ENCODE measurements at places on chromosomes 12 and 14. TPM values are rescaled to one million over a fixed set of nuclear protein-coding genes. Genes with fewer than 3 reads are reported as not detected.

The CD4 gene
- not detected for polyA plus RNA-seq

The GPRC5A gene
- polyA plus RNA-seq: not detected

The CABP1 gene
- polyA plus RNA-seq: not detected

The CEP170B gene
- 7.6 TPM for polyA plus RNA-seq

The RASSF3 gene
- polyA plus RNA-seq: 18.9 TPM

The EFS gene
- 0.01 TPM for polyA plus RNA-seq

The GALNT9 gene
- not detected for polyA plus RNA-seq

The CPNE8 gene
- polyA plus RNA-seq: 2.4 TPM

DNA sequence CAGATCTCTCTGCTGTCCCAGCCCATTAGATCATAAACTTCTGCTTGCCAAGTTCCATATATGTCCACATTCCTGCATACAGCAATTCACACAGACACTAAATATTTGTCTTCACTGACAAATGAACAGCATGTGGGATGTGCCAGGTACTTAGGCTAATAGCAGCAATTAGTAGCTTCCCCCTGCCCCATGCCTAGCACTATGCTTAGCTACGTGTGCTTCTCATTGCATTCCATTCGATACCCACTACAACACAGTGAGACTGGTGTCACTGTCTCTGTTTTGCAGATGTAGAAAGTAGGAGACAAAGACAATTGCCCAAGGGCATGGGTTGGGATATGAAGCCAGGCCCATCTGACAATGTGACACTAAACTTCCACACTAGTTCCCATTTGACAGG lies 308.4 kb downstream of the BCL11B start:
- no peaks in the 10 kb centered on the region for H3K27me3 ChIP-seq
- no peaks in the 10 kb centered on the region for H3K36me3 ChIP-seq
- no peaks in the 10 kb centered on the region for H3K4me1 ChIP-seq
- H3K4me3 ChIP-seq: no peak overlapping the region
- no peak overlapping the region for H3K27ac ChIP-seq

DNA sequence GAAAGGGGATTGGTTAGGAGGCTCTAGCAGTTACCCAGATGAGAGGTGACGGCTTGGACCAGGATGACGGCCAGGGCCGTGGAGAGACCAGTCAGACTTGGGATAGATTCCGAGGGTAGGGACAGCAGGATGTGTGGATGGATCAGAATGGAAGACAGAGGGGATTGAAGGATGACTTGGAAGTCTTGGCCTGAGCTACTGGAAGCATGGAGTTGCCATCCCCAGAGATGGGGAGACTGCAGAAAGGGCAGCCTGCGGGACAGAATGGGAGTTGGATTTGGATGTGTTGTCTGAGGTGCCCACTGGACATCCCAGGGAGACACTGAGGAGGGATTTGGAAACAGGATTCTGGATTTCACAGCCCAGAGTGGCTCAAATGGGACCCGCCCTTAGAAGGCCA lies 102.3 kb downstream of the CALM1 start:
- H3K4me3 ChIP-seq: no peak overlapping the region
- peaks cover 3% of the 10 kb centered on the region for H3K4me1 ChIP-seq
- H3K27ac ChIP-seq: no peak overlapping the region

GRCh38 chr12:20368114-20368650 lies at the start of gene PDE3A:
PDE3A (plus strand) TSS chr12:20368537; CDS start chr12:20369285, 748 bp downstream.
- H3K4me3 ChIP-seq: no peak within 1 kb of the TSS
- H3K27me3 ChIP-seq: no peaks in the 10 kb centered on the region
- DNase-seq: no peak
- no peaks in the 10 kb centered on the region for H3K4me1 ChIP-seq

DNA sequence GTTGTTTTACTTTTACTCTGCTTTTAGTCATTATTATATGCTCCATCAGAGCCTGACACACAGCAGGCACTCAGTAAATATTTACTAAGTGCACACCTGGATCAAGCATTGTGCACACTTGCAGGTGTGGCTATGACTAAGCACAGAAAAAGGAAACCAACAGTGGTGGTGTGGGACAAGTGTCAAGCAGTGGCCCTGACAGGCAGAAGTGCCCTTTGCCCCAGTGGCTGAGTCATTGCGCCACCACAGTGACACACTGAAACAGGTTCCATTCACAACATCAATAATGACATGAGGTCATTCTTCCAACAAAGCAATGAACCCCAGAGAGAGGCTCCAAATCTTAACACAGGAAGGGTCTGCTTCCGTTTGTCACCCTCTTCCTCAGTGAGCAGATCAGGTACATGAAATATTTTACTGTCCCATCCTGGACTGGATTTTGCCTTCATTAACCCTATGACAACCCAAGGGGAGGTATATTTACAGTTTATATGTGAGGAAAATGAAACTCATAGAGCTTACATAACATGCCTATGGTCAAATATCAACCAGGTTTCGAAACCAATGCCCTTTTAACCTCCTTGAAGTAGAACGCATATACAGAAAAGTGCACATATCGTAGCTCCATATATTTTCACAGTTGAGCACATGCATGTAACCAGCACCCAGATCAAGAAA lies 82.6 kb upstream of the GTF2A1 start:
- H3K27ac ChIP-seq: peak overlapping the region; percentile 87
- no peak overlapping the region for H3K4me3 ChIP-seq
- H3K4me1 ChIP-seq: peaks cover 30% of the 10 kb centered on the region
- DNase-seq: peak; percentile 55
- peaks cover 21% of the 10 kb centered on the region for H3K36me3 ChIP-seq
- H3K27me3 ChIP-seq: no peaks in the 10 kb centered on the region

- H3K36me3 ChIP-seq: no peaks in the 10 kb centered on the region
- no peaks in the 10 kb centered on the region for H3K27me3 ChIP-seq
- DNase-seq: no peak
- no peaks in the 10 kb centered on the region for H3K4me1 ChIP-seq
- no peak overlapping the region for H3K4me3 ChIP-seq
These were observed 256.0 kb downstream of the PPFIA2 start for GRCh38 chr12:81502912-81503695.

- peaks cover 61% of the 10 kb centered on the region for H3K36me3 ChIP-seq
- no peak overlapping the region for H3K27ac ChIP-seq
- DNase-seq: no peak
These were observed 4.4 kb upstream of the GPD1 start for GRCh38 chr12:50099302-50100008.

- H3K27me3 ChIP-seq: no peaks in the 10 kb centered on the region
- no peak for DNase-seq
- no peaks in the 10 kb centered on the region for H3K4me1 ChIP-seq
- H3K36me3 ChIP-seq: no peaks in the 10 kb centered on the region
- H3K4me3 ChIP-seq: no peak overlapping the region
- H3K27ac ChIP-seq: no peak overlapping the region
These were observed 220.9 kb downstream of the FOXG1 start for GRCh38 chr14:28987516-28987915.

GRCh38 chr12:105469701-105470100 lies 139.2 kb downstream of the C12orf75 start:
- no peaks in the 10 kb centered on the region for H3K27me3 ChIP-seq
- H3K4me3 ChIP-seq: no peak overlapping the region
- H3K36me3 ChIP-seq: no peaks in the 10 kb centered on the region
- no peak for DNase-seq
- no peaks in the 10 kb centered on the region for H3K4me1 ChIP-seq

DNA sequence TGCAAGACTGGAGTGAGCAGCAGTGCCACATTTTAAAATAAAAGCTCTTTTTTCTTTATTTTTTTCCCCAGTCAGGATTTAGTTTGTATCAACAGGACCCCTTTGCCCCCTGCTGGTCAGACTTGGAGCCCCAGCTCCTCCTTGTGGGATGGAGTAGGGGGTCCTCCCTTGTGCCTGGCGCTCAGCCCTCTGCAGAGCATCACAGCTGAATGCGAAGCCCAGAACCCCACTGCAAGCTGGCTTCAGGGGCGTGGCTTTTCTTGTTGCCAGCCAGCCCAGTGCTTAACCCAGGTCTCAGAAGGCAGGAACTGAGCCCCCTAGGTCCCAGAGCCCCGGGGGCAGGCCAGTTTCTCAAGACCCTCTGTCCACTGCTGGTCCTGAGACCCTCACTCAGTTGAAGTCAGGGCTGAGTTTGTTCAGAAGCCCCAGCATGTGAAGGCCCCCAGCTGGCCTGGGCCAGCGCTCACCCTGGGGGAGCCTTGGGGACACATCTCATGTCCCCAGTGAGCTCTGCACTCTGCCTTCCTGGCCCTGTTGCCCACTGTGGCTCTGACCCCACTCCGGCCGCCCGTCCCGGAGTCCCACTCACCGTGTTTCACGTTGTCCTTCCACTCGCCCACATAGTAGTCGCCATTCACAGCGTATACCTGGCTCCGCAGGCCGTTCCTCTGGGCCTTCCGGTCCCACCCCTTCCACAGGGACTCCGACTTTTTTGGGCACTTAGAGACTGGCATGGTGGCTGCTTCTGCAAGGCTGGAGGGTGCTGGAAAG lies 519 bp downstream of the MORN3 start:
- no peak overlapping the region for H3K4me3 ChIP-seq
- peaks cover 12% of the 10 kb centered on the region for H3K36me3 ChIP-seq
- no peak overlapping the region for H3K27ac ChIP-seq
- peaks cover 2% of the 10 kb centered on the region for H3K4me1 ChIP-seq
- no peaks in the 10 kb centered on the region for H3K27me3 ChIP-seq

DNA sequence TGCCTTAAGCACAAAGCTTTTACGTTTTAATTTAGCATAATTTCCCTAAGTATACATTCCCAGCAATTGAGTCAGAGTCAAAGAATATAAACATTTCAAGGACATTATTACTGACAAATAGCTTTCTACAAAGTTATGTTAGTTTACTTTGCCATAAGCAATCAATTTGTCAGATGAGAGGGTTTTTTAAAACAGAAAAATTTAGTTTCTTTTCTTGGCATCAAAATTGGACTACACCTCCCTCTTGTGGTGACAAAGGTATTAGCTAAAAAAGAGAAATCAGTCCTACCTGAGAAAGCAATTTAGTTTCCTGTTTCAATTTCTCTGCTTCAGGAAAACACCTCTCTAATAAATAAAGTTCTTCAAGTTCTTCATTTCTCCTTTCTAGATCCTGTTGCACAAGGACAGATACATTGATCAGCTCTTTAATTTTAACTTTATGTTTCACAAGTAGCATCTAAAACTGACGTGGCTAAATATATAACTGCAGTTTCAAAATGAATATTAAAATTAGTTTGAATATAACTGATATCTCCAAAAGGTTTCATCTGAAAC lies 39.9 kb downstream of the DNAI7 start:
- no peak overlapping the region for H3K27ac ChIP-seq
- peak; percentile 8 for DNase-seq
- no peak overlapping the region for H3K4me3 ChIP-seq
- no peaks in the 10 kb centered on the region for H3K4me1 ChIP-seq
- no peaks in the 10 kb centered on the region for H3K36me3 ChIP-seq

DNA sequence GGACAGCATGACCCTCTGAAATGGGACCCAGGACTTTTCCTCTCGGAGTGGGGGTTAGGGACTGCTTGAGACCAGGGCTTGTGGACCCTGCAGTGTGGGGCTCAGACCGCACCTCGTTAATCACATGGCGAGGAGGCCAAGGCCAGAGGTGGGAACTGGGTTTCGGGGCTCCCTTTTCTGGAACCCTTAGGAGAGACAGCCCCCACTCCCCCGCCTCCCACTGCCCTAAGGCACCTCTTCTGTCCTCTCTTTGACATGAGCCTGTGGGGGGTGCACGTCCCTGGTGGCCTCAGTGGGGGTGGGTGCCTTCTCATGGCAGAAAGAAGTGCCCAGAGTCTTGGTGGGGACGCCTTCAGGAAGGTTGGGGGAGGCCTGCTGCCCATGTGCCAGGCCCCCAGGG lies 24.3 kb downstream of the RTL1 start:
- H3K4me3 ChIP-seq: no peak overlapping the region
- H3K27me3 ChIP-seq: no peaks in the 10 kb centered on the region
- no peaks in the 10 kb centered on the region for H3K4me1 ChIP-seq
- H3K36me3 ChIP-seq: no peaks in the 10 kb centered on the region

- DNase-seq: no peak
- no peak overlapping the region for H3K4me3 ChIP-seq
- H3K27me3 ChIP-seq: no peaks in the 10 kb centered on the region
- H3K36me3 ChIP-seq: no peaks in the 10 kb centered on the region
- H3K4me1 ChIP-seq: no peaks in the 10 kb centered on the region
- no peak overlapping the region for H3K27ac ChIP-seq
These were observed 834.7 kb downstream of the GALC start for GRCh38 chr14:87158283-87158682.

DNA sequence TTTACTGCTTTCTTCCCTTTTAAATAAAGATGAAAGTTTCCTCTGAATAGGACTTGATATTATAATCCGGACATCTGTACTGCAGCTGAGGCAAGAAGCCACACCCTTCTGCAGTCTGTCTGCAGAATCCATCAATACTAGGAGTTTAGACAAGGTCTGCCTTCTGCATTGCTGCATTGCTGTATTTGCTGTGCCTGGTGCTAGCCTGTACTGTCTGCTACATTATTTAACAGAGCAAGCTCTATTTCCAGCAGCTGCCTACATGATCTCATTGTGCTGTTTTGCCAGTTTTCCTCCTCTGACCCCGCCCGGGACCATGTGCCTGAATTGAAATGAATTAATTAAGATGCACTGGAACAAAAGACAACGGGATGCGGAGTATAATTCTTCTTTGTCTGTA lies 1.7 kb downstream of the TUBA1A start:
- no peaks in the 10 kb centered on the region for H3K36me3 ChIP-seq
- peaks cover 3% of the 10 kb centered on the region for H3K4me1 ChIP-seq
- DNase-seq: no peak
- no peak overlapping the region for H3K4me3 ChIP-seq
- no peaks in the 10 kb centered on the region for H3K27me3 ChIP-seq

- H3K36me3 ChIP-seq: no peaks in the 10 kb centered on the region
- H3K27ac ChIP-seq: no peak overlapping the region
- H3K4me1 ChIP-seq: no peaks in the 10 kb centered on the region
- H3K4me3 ChIP-seq: no peak overlapping the region
- H3K27me3 ChIP-seq: no peaks in the 10 kb centered on the region
These were observed 37.8 kb downstream of the BCL2L14 start for GRCh38 chr12:12108441-12109058.

GRCh38 chr14:105375635-105376057 lies 22.7 kb upstream of the TEX22 start:
- H3K27me3 ChIP-seq: no peaks in the 10 kb centered on the region
- H3K4me3 ChIP-seq: no peak overlapping the region
- peaks cover 29% of the 10 kb centered on the region for H3K4me1 ChIP-seq
- no peak overlapping the region for H3K27ac ChIP-seq
- DNase-seq: no peak
- H3K36me3 ChIP-seq: no peaks in the 10 kb centered on the region
